ENCODE measurements at places on chromosomes 11 and 22.

- DNase-seq = no peak
Observed at GRCh38 chr11:40544162-40544561, 915.3 kb downstream of the LRRC4C start.

DNA sequence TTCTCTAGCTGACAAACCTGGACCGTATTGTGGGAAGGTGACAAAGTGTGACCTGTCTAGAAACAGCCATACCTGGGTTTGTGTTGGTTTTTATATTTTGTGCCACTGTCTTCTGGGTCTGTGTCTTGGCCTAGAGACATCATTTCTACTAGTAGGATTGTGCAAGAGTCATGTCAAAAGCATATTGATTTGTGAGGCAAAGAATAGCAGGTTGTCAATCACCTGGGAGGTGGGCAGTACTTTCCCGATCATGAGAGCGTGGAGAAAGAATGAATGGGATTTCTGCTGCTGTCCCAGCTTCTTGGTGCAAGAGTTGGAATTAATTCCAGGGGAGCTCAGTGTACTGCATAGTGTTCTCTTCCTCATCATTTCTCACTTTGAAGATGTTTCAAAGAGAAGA lies 5.0 kb upstream of the FERMT3 start:
- no peak for DNase-seq

DNA sequence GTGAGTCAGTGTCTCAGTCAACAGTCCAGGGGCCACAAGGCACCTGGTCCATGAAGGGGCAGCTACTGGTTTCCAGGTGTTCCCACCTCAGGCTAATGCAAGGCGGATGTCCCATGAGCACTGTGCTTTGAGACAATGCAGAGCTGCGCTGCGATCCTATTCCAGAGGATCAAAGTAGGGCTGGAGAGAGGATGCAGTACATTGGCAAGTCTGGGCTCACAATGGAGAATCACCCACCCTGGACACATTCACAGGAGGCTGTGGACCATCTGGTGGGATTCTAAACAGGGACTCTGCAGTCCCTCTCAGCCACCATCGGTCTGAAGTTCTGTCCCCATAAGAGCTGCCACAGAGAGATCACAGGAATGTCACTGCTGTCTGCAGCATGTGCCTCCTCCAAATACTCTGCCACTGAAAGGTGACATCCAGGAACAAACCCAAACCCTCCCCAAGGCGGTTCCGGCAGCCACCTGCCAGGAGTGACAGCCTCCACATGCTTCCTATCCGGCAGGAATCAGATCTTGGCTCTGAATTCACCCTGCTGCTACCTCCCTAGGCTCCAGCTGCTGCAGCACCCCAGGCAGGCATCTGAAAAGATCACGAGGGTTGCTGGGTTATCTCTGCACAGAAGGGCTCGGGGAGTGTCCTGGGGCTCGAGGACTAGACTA lies 45.3 kb upstream of the SERPIND1 start:
- no peak for DNase-seq

DNA sequence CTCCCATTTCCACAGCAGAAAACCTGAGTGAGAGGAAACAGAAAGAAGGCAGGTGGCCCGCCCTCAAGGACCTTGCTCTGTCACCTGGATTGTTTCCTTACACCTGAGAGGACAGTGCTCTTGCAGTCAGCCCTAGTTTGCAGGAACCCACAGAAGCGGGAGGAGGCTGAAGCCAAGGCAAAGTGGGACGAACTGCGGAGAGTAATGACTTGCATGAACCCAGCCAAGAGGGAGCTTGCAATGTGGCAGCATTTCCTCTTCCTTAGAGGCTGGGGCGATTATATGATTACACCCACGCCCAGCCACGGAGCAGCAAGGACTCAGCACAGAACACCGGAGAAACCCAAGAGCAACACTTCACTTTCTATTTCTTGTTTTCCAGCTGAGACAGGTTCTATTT lies 102.6 kb downstream of the SPON1 start:
- DNase-seq = no peak

All from T follicular helper cell (primary cell).